ENCODE measurements at places on chromosomes 6 and 20.
A peak's percentile ranks its signal among the peaks of the same experiment; 100 is the strongest.

- no peak for DNase-seq
Measured at GRCh38 chr20:36604952-36605398, 604 bp upstream of the RAB5IF start.

- DNase-seq, result no peak
Measured at GRCh38 chr20:48619126-48620101, 208.4 kb downstream of the PREX1 start.

DNA sequence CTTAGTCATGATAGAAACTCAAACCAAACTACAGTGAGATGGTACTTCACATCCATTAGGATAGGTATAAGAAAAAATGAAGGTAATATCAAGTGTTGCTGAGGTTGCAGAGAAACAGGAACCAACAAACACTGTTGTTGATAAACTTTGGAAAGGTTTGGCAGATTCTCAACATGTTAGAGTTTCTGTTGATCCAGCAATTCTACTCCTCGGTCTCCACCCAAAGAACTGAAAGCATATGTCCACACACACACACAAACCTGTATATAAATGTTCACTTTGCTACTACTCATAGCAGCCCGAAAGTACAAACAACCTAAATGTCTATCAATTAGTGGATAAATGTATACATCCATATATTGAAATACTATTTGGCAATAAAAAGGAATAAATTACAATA lies 128.3 kb upstream of the CARMIL1 start:
- DNase-seq, result no peak

DNA sequence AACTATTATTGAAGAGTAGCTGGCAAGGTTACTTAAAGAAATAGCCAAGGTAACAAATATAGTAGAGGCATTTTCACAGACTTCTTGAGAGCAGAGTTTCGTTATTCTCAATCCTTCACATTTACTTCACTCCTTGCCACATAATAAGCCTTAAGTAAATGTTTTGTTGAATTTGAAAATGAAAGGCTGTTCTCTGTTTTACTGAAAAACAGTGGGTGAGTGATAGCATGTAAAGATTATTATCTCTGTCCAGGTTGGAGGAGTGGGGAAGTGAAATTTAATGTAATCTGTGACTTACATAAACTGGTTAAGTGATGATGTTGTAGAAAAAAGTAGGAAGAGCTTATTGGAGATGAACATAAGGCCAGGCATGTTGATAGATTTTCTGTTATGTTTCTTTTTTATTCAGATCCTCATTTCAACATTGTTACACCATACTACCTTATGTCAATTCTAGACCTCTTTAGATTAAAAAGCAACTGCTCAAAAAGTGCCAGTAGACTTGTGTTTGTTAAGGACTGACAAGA lies 55.0 kb downstream of the QKI start:
- no peak for DNase-seq

GRCh38 chr20:59804347-59804746 lies 129.1 kb downstream of the SYCP2 start:
- no peak for DNase-seq

GRCh38 chr6:154318721-154319120 lies 37.9 kb downstream of the IPCEF1 start:
- no peak for DNase-seq

- no peak for DNase-seq
Measured at GRCh38 chr20:58618351-58619076, 32.6 kb upstream of the STX16 start.

DNA sequence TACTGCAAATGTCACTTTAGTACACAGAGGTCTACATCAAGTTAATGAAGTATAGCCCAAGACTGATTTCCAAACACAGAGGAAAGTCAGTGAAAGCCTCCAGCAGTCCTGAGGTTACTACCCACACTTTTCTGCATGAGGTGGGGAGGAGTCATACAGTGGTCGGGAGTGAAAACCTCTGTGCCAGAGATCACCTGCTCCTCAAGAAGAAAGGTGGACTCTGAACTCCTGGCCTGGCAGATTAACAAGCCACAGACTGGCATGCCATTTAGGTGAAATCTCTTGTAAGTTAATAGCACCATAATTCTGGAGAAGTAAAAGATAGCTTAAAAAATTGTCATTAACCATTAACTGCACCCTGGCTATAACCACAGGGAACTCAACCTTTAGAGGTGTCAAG lies 125.0 kb upstream of the LAMP5 start:
- no peak for DNase-seq

DNA sequence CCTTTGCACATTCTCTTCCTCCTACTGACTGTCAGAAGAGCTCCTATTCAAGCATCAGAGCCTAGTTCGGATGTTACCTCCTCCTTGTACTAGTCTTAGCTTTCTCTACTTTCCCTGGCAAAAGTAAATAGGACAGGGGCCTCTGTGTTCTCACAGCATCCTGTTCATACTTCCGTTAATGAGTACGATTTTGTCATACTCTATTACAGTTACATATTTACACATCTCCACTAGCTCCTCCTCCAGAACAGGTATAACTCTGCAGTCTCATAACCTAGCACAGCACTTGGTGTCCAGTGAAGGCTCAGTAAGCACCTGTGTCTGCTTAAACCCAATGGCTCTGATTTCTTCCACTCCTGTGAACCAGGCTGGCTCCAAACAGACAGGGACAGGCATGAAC lies 7.0 kb downstream of the ELMO2 start:
- no peak for DNase-seq

GRCh38 chr6:9521152-9521530 lies 893.7 kb downstream of the TFAP2A start:
- DNase-seq, result no peak

- DNase-seq, result no peak
Measured at GRCh38 chr6:28802417-28803336, 121.1 kb downstream of the TRIM27 start.

GRCh38 chr20:56247954-56248782 lies at the start of gene MC3R:
MC3R (plus strand) TSS chr20:56248732; CDS start chr20:56248844, 112 bp downstream.
- DNase-seq, result peak; percentile 5

- DNase-seq, result no peak
Measured at GRCh38 chr20:38723017-38723847, 1.1 kb upstream of the SLC32A1 start.

- DNase-seq, result no peak
Measured at GRCh38 chr6:6046716-6047115, 40.0 kb upstream of the NRN1 start.

- no peak for DNase-seq
Measured at GRCh38 chr6:155050311-155050710, 55.2 kb downstream of the TIAM2 start.

GRCh38 chr20:36599912-36600345 lies 5.7 kb upstream of the RAB5IF start:
- no peak for DNase-seq

DNA sequence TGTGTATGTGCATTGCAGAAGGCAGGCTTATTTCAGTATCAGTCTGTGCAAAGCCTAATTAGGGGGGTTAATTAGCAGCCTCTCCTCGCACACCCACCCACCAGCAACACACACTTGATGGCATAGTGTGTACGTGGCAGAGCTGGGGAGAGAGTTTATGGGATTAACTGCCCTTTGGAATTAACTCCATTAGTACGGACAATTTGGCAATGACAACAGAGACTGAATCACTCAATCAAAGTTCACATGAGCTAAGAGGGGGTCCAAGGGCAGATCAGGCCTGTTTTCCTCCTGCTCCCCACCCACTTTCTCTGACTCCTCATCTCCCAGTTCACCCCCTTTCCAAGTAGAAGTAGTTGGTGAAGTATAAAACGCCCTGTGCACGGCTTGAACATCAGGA lies 69.5 kb downstream of the LRFN2 start:
- DNase-seq, result no peak

GRCh38 chr20:10111959-10112250 lies 77.1 kb downstream of the ANKEF1 start:
- no peak for DNase-seq

GRCh38 chr20:25148982-25149846 lies 46.3 kb upstream of the ENTPD6 start:
- DNase-seq, result no peak

- no peak for DNase-seq
Measured at GRCh38 chr6:141326426-141326825, 806.3 kb upstream of the GJE1 start.

DNA sequence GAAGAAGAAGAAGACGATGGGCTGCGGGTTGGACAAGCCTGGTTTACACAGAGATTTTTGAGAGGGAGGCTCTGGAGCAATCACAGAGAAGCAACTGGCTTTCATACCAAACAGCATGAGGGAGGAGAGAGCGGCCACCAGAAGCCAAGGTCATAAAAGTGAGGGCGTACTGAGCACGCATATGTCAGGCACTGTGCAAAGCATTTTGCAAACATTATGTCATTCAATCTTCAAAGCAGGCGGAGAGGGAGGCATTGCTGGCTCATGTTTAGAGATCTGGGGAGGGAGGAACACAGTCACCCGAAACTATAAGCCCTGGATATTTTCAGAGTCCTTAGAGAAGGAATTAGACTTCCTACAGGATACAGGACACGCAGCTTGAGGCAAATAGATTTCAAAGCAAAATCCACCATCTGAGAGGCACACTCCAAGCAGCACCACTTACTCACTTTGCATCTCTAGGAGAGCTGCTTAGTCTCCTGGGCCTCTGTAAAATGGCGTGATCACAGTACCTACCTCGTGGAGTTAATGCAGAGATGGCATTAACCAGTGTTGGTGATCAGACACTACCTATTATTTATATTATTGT lies 24.6 kb downstream of the RAMACL start:
- no peak for DNase-seq

GRCh38 chr6:64266351-64266821 lies 630.8 kb downstream of the PHF3 start:
- no peak for DNase-seq

DNA sequence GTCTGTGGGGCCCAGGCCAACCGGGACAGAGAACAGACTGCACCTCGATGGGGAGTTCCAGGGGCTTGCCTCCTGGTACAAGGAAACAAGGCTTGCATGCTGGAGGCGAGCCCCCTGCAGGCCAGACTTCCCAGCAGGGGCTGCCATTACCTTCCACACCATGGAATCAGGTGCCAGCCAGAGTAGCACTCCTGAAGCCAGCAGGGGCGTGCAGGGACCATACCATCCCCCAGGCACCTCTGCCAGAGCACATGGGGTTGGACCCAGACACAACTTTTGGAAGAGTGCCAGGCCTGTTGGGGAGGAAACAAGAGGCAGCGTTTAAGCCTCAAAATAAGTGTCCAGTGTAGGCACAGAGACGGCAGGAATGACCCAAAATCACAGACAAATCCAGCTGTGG lies 6.5 kb downstream of the DDO start:
- no peak for DNase-seq

- DNase-seq, result no peak
Measured at GRCh38 chr6:106736502-106736901, 107.1 kb downstream of the QRSL1 start.

DNA sequence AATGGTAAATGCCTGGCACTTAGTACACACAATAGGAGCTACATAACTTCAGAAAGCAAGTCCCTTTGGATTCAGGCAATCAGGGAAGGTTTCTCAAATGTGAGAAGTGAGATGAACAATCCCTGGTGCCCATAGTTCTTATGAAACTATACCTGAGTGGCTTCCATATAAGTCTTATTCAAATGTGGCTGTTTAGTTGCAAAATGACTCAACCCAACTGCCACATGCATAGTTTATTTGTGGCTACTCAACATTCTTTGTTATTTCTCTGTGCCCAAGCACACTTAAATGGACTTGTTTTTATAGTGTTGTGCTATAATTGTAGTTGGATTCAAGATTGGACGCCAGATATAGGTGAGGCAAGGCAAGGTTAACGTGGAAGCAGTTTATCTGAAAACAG lies 93.7 kb upstream of the ATXN1 start:
- DNase-seq, result no peak

DNA sequence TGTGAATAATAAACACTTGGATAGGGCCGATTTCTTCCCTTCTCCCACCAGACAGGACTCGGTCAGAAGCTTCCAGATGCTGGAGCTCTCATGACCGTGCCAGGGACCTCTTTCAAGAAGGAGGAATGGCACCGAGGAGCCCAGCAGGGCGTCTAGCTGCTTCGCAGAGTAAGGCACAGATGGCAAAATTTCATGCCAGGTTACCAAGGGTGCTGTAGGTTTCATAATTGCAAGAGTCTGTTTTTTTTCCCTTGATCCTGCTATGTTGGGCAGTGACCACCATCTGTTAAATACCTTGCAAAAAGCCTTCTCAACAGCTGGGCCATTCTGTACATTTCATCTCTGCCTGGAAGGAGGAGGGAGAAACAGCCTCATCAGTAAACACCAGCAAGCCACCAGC lies 111.8 kb downstream of the EDN3 start:
- DNase-seq, result no peak

GRCh38 chr20:44640522-44640921 lies 11.0 kb downstream of the ADA start:
- DNase-seq, result no peak

DNA sequence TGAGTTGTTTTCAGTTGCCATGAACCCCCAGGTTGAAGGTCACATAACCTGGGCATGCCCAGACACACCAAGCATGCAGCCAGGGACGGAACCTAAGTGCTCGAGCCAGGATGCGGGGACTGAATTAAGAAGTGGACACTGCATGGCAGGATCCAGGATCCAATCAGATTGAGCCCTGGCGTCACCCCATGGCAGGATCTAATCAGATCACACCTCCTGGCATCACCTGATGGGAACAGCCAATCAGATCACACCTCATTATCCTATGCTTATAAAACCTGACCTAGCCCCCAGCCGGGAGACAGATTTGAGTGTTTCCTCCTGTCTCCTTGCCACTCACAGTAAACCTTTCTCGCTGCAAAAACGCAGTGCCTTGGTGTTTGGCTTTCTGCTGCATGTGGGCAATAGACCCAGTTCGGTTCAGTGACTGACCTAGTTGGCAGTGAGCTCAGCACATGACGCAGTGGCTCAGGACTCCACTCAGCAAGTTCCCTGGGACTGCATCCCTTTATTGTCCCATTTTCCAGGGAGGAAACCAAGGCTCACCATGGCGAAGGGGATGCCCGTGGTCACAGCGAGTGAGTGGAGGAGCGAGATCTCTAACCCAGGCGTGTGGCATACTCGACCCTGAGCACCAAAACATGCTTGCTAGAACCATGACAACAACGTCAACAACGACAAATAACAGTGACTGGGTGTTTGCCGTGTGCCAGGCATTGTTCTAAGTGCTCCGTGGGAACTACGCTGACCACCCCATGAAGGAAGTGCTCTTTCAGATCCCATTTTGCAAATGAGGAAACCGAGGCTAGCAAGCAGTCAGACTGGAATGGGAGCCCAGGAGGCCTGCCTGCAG lies 66.3 kb downstream of the RBM38 start:
- no peak for DNase-seq
